DMS79 treated with DMSO at 0.1 percent for 48 hours (cell line): ENCODE measurements at places on chromosomes 5 and 9.
A peak's percentile ranks its signal among the peaks of the same experiment; 100 is the strongest.

DNA sequence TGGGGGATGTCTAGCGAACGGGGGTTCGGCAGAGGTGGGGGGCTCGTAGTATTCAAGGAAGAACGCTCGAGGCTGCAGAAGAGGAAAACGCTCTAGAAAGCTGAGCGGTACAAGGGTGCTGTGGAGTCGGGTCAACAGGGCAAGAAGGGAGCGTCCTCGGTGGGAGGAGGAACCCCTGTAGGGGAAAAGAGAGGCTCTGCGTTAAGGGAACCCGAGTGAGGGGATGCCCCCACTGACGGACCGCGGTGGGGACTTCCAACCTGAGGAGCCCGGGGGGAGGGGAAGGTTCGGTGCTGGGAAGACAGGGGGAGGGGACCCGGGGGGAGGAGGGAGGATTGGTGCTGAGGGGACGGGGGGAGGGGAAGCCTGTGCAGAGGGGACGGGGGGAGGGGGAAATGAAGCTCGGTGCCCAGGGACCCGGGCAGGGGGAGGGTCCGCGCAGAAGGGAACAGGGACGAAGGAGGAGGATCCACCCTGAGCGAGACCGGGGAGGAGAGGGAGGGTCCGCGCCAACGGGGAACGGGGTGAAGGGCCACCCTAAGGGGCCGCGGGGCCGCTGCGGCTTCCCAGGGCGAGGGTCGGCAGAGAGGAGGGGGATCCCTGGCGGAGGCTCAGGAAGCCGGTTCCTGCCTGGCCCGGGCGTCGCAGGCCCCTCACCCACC lies 621 bp downstream of the NR6A1 start:
- no peak for DNase-seq

DNA sequence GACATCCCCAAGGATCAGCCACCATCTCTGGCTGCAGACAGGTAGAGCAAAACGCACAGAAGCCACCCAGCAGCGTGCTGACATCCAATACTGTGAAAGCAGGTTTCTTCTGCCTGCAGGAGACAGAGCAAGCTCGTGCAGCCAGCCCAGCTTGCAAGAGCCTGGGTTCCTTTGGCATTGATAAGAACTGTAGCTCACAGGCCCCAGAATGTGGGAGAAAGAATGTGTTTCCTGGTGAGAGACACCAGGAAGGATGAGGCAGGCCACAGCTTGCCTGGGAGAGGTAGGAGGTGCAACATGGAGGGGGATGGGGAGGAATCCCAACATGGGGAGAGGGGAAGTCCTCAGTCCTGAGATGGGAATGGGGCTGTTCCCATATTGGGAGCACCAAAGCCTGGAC lies 34.0 kb upstream of the ARAP3 start:
- DNase-seq, result peak; percentile 33

DNA sequence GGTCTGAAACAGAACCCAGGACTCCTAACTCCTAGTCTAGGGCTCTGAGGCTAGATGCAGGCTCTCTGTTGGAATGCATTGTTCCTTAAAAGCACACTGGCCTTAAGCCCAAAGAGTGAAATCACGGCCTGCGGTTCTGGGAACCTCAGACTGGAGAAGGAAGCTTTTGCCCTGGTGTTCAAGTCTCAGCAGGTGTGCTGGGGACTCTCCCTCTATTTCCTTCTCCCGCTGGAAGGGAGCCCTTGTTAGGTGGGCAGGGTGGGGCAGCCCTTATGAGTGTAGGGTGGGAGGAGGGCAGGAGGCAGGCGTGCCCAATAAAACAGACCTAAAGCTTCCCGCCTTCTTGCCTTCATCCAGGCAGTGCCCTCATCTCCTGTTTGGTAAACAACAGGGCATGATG lies 1.8 kb upstream of the PPARGC1B start:
- no peak for DNase-seq

- peak; percentile 82 for DNase-seq
Observed at GRCh38 chr5:146667633-146668272, 151.8 kb upstream of the GPR151 start.

DNA sequence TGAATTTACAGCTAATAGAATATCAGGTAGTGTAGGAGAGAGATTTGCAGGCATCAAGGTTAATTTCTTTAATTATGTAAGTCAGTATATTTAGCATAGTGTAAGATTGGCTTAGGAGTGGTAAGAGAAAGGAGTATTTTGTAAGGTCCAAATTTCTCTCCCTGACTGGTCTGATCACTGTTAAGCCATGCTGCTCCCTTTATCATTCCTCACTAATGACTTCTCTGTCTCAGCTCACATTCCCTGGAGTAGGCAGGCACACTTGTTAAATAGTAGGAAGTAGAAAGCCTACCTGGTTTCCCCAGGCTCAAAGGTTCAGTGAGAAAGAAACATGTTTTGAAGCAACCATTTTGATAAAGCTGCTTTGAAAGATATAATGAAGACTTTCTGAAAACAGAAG lies 90.7 kb downstream of the SMIM15 start:
- no peak for DNase-seq

GRCh38 chr9:126671381-126671831 lies 57.7 kb downstream of the LMX1B start:
- peak; percentile 26 for DNase-seq

- DNase-seq, result no peak
Observed at GRCh38 chr5:109779036-109779735, 89.5 kb downstream of the MAN2A1 start.

GRCh38 chr9:115680231-115680630 lies 473.4 kb upstream of the PAPPA start:
- DNase-seq, result no peak

DNA sequence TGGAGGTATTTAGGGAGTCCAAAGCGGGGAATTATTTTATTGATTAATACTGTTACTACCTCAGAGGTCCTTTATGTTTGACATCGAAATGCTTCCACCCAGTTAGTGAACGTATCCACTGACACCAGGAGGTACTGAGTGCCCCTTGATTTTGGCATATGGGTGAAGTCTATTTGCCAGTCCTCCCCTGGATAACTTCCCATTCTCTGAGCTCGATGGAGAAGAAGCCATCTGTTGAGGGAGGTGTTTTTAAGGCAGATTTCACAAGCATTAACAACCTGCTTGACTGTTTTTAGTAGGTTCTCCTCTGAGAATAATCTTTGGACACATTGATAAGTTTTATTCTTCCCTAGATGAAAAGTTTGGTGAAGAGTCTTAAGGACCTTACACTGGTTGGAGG lies 165.3 kb upstream of the NREP start:
- no peak for DNase-seq

GRCh38 chr5:137375741-137376526 lies 123.2 kb downstream of the SPOCK1 start:
- peak; percentile 79 for DNase-seq

GRCh38 chr5:165076686-165077085 lies 1571.3 kb downstream of the MAT2B start:
- no peak for DNase-seq

GRCh38 chr5:68070591-68071281 lies 144.8 kb upstream of the PIK3R1 start:
- no peak for DNase-seq
